EL (cell line): ENCODE measurements at places on chromosomes 13 and 19.

DNA sequence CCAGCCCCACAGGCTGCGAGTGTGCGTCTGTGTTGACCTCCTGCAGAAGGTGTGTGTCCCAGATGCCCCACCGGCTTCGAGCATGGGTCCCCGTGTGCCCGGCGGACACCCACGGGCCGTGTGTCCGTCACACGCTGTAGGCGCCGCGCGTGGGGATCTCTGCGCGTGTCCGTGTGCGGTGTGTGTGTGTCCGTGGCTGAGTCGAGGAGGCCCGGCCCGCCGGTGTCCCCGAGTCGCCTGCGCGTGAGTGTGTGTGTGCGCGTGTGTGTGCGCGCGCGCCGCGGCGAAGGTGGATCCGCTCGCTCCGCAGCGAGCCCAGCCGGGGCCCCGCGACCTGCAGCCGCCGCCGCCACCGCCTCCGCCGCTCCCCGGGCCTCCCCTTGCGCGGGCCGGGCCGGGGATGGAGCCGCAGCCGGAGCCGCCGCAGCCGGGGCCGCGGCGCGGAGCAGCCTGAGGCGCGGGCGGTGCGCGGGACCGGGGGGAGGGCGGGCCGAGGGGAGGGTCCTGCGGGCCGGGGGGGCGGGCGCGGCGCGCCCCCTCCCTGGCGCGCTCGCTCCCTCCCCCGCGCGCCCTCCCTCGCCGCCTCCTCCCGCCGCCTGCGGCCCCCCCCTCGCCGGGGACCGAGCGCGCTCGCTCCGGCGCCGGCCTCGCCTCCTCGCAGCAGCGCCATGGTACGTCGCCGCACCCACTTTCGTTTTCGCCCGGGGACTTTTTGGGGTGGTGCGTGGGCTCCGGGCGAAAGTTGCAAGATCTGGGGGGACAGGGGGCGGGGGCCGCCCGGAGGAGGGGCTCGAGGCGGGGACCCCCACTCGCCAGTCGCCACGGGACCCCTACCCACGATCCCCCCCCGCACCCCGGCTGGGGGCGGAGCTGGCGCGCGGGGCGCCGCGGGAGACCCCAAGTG is 7.1 kb upstream of the NFIC start:
- DNase-seq, result peak; percentile 54

DNA sequence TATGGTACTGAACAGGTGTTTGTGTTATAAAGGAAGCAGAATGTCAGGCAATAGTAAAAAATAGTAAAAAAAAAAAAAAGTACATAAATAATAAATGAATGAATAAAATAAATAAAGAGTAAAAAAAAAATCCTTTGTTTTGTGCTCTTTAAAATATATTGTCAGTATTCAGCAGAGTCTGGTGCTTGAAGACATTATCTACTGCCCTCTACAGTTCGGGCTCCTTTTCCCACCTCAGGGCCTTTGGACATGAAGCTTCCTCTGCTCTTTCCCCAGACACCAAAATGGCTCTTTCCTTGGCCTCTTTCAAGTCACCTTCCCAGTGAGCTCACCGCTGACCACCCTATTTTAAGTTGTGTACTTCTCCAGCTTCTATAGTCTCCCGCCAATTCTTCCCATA is 137.5 kb downstream of the TNFRSF19 start:
- peak; percentile 43 for DNase-seq

GRCh38 chr13:50396001-50396400 is 380.8 kb downstream of the KCNRG start:
- no peak for DNase-seq

GRCh38 chr19:6221878-6222746 is 57.7 kb downstream of the MLLT1 start:
- no peak for DNase-seq

DNA sequence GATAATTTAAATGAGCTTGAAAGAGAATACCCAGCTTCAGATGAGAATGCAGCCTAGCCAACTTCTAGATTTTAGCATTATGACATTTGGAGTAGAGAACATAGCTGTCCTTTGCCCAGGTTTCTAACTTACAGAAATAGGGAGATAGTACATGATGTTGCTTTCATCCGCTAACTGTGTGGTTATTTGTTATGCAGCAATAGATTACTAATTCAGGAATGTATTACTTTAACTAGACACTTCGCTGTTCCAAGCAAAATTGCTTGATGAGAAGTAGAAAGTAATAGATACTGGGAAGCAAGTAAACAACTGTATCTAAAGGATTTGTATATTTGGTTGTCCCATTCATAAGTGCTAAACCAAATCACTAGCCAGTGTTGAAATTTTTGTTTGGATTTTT is 790.9 kb upstream of the PRR20A start:
- DNase-seq, result no peak

GRCh38 chr19:2477141-2477710 is 1.3 kb downstream of the GADD45B start:
- DNase-seq, result peak; percentile 48

DNA sequence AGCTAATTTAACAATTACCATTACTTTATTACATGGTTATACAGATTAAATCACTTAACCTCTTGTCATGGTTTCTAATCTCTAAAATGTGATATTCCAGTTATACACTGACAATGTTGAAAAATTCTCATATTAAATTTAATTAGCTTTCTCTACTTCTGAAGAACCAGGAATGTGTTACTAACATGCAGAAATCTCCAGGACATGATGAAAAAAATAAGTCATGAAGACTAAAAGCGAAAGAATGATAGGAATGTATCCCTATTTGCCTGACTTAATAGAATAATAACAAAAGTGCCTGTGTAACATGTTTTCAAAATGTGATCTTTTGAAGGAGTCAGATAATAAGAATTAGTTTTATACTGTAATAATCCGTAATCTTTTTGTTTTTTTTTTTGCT is 2823.7 kb upstream of the PCDH20 start:
- DNase-seq, result peak; percentile 78

DNA sequence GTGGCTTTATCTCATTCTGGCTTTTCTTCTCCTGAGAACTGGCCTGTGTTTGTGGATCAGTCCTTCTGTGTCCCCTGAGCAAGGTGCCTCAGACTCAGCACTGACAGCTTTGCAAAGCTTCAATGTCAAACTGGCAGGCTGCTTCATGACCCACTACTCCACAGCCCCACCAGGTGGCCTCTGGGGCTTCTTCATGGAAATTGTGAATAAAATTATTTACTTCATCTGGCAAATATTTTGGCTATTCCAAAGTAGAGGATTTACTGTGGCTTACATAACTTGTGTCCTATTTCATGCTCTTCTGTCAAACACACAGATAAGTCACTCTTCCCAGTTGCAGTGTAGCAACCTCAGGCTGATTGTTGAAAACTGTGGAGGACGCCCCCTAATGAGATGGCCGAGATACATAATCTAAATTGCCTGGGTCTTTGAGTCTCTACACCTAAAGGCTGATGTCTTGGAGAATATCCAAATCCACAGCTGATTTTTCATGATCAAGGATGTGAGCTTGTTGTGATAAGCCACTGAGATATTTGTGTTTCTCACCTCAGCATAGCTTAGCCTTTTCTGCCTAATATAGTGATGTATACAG is 721.9 kb upstream of the SLC10A2 start:
- DNase-seq, result no peak

GRCh38 chr13:99390601-99391000 is 83.4 kb upstream of the GPR183 start:
- DNase-seq, result no peak

DNA sequence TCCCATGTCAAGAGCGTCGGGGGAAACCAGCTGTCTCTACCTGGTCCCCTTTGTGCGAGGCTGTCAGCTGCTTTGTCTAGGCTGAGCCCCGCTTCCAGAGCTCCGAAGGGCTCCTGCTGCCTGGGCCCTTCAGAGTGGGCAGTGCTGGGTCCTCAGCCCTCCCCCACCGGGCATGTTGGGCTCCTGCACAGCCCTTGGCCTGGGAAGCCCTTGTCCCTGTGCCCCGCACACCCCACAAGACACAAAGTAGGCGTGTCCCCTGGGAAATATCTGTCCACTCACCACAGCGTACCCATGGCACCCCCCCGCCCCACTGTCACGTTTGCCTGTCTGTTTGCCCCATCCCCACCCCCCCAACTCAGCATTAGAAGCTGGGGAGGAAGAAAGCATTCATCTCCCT is 39.6 kb upstream of the RANBP3 start:
- DNase-seq, result no peak

GRCh38 chr13:109131698-109132257 is 502.4 kb downstream of the MYO16 start:
- DNase-seq, result no peak

DNA sequence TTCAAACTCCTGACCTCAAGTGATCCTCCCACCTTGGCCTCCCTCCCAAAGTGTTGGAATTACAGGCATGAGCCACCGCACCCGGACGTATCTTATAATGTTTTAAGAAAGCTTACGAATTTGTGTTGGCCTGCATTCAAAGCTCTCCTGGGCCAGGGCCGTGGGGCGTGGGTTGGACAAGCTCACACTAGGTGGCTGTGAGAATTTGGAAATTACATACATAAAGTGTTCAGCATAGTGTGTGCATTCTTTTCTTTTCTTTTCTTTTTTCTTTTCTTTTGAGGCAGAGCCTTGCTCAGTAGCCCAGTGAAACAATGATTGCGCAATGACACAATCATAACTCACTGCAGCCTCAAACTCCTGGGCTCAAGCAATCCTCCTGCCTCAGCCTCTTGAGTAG is 2.6 kb downstream of the ZSWIM4 start:
- peak; percentile 74 for DNase-seq

DNA sequence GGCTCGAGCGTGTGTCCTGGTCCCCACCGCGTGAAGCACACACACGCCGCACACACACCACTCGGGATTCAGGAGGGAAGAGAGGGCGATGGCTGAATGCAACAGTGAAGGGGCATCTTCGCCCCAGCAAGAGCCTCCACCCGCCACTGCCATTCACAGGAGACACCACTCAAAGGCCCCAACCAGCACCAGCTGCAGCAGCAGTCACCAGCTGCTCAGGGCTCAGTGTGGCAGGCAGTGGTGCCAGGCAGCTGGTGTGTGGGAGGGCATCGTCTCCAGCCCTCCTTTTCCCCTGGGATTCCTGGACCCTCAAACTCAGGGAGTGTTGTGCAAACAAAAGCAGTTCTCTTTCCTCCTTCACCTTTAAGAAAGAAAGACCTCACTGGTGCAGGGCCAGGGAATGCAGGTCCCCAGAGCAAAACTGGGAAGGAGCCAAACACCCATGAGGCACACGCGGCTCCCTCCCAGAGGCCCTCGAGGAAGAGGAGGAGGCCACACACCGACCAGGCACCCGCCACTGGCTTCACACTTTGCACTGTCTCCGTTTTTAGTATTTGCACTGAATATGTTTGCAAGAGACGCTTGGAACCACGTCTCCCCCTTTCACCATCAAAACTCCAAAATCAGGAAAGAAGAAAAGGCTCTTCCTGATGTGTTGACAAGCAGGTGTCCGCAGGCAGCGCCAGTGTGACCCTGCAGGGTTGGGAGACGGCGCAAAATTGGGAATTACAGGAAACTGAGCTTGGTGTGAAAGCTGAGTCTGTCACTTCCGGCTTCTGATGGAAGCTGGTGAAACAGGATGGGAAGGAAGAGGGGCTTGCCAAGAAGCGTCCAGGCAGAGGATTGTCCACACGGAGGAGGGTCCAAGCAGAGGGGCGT is 26.4 kb upstream of the F7 start:
- DNase-seq, result no peak

GRCh38 chr13:108708921-108709320 is 79.5 kb downstream of the MYO16 start:
- DNase-seq, result no peak

DNA sequence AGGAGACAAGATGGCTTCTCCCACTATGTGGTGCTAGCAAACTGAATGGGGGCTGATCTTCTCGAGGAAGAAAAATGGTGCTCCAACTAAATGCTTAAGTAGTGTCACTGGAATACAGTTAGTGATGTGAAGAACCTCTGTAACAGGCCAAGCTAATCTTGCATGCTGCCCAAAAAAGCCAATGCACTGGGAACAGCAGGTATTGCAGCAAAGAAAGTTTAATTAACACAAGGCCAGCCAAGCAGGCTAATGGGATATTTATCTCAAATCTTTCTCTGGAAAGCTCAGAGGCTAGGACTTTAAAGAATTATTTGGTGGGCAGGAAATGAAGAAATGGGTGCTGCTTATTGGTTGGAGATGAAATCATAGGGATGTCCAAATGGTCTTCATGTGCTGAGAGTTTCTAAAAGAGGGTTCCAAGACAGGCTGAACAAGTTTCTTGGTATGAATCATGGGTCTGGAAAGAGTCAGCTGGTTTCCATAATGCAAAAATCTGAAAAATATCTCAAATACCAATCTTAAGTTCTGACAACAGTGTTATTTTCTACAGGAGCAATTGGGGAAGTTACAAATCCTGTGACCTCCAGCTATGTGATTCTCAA is 1550.5 kb downstream of the SLITRK5 start:
- no peak for DNase-seq

DNA sequence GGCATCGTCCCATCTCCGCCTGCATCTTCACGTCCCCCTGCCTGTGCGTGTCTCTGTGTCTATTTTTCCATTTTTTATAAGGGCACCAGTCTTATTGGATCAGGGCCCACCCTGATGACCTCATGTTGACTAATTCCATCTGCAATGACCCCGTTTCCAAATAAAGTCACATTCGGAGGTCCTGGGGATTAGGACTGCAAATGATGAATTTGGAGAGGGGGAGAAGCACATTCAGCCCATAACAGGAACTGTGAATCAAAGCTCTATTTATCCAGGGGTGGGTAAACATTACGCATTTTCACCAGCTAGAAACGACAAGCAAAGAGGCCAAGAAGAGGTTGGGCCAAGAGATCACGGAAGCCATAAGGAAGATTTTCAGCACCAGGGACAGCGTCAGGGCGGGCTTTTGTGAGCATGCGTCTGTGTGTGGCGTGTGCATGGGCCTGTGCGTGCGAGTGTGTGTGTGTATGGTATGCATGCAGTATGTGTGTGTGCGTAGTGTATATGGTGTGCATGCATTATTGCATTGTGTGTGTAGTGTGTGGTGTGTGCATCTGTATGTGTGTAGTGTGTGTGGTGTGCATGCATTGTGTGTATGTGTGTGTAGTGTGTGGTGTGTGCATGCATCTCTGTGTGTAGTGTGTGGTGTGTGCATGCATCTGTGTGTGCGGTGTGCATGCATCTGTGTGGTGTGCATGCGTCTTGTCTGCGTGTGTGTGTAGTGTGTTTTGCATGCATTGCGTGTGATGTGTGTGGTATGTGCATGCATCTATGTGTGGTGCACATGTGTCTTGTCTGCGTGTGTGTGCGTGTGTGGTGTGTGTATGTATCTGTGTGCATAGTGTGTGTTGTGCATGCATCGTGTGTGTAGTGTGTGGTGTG is 19.6 kb downstream of the CELF5 start:
- DNase-seq, result peak; percentile 39

DNA sequence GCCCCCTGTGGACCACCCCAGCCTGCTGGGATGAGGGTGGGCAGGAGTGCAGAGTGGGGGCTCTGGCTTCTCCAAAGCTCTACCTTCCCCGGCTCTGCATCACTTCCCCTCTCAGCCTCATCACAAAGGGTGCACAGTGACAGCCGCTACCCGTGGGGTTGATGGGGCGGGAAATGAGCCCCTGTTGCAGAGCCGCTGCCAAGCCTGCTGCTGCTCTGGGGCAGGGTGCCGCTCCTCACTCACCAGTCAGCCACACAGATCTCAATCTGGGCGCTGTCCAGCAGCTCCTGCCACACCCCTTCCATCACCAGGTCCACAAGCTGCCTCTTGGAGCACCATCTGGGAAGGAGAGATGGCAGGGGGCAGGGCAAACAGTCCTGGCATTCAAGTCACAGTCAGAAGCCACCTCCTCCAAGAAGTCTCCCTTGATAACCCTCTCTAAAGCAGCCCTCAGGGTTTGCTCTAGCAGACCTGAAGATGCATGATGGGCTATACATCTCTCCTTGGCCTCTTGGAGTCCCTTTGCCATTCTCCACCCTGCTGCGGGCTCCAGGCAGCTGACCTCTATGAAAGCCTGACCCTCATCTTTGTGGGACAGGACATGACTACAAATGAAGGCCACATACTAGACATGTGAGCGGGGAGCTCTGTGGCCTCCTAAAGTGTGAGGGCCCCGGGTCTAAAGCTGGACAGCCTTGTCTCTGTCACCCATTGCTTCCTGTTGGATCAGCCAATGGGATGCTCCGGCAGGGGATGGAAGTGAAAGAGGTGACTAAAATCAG is 15.7 kb downstream of the MRPS12 start:
- DNase-seq, result no peak
